HT1080 (cell line): ENCODE measurements at places on chromosomes 7 and 10. TPM values are rescaled to one million over a fixed set of nuclear protein-coding genes. Genes with fewer than 3 reads are reported as not detected.

GRCh38 chr10:133295426-133296320 is 13.0 kb downstream of the TUBGCP2 start:
- no peak for DNase-seq

DNA sequence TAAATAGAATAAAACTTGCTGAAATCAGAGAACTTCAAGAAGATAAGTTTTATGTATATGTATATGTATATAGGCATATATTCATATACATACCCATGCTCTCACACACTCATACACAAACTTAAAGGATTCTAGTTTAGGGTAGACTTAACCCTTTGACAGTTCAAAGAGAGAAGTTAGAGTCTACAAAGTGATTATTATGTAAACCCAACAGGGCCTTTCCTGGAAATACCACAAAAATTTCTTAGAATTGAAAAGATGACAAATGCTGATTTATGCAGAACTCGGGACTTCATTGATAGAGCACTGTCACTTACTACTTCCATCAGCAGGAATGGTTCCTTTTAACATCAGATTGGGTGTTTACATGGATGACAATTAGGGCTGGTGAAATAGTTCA is 763.5 kb downstream of the AUTS2 start:
- DNase-seq: no peak

DNA sequence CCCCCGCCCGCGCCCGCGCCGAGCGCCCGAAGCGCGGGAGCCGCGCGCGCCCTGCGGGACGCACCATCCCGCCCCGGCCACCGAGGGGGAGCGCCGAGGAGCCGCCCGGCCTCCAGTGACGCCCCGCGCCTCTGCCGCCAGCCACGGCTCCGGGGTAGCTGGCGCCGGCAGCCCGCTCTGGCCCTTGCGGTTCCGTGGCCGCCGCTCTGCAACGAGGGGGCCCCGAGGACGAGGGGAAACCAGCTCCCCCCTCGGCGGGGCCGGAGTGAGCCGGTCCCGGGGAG is at the start of gene PAXIP1:
PAXIP1 (minus strand) TSS at position 33 of the 284 bp plus-strand sequence. CDS start 195 bp downstream, outside the sequence.
- DNase-seq: no peak

DNA sequence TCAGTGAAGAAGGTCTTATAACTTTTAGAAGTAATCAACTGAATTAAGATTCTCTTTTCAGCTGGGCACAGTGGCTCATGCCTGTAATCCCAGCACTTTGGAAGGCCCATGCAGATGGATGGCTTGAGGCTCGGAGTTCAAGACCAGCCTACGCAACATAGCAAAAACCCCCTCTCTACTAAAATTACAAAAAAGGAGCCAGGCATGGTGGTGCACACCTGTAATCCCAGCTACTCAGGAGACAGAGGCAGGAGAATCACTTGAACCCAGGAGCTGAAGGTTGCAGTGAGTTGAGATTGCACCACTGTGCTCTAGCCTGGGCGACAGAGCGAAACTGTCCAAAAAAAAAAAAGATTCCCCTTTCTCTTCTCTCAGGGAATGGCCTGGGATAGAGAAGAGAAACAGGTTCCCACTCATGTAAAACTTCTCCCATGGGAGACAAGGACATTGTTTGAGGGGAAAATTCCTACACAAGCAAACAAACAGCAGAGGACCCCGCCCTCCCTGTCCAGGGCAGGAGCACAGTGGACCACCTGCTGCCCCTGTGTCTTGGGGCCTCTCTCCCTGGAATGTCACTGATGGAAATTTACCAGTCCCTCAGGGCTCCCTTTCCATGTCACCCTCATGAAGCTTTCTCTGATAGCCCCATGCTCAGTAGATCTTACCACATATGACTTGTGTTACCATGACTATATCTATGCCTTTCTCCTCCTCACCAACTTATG is 5.6 kb downstream of the IL2RA start:
- DNase-seq: no peak

DNA sequence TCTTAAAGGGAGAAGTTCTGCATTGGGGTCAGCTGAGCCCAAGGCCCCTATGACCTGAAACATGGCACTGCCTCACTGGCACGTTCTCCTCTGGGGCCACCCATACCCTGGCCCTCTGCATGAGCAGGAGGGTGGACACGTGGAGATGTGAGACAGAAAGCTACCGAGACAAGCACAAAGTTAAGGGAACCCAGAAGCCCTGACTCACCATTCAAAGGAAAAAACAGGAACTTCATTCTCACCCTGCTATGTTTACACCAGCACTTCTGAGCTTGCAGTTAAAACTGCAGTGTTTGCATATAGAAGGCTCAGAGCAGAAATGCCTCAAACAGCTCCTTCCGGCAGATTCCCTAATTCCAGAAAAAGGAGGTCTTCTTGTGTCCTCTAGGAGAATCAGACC is 41.7 kb downstream of the DENND11 start:
- DNase-seq: no peak

DNA sequence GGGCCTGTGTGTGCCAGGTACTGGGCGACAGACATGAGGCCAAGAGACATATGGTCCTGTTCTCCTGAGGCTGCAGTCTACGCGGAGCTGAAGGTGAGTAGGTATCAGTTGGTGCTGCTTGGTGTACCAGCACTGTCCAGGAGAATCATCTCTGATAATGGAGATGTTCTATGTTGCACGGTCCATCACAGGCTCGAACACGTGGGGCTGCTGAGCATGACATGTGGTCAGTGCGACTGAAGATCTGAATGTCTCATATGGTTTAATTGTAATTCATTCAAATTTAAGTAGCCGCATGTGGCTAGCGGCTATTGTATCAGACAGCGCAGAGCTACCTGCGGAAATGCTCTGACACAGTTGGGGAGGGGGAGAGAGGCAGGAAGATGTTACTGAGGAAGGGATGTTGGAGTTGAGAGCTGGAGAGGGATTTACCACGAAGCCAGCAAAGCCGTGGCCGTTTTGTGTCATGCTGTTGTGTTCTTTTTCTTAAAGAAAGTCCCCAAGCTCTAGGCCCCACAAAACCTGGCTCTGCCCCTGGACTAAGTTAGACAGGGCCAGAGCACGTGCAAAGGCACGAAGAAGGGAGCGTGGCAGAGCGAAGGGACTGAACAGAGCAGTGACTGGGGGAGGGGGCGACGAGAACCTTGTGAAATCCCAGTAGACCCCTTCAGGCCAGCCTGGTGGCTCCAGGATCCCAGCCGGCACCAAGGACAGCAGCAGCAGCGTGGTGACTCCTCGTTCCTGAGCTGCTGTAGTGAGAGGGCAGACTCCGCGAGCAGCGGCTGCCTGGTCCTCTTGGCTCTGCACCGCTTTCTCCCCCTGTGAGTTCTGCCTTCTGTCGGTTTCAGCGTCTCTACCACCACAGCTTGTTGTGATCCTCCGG is 20.0 kb downstream of the SMKR1 start:
- DNase-seq: no peak

DNA sequence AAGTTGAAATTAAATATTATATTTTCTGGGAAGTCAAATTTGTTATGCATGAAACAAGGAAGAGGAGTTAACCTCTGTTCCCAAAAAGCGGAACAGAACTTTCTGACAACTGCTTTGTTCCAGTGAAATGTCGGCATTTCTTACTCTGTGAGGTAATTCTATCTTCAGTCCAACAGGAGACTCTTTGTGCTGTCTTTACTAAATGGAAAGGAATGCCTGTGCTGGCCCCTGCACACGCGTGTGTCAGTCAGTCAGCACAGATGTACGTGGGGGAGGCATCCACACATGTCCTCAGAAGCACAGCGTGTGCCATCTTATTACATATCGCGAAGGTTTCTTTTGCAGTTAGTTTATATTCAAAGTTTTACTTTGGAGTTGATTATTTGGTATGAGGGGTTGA is 37.5 kb downstream of the NET1 start:
- DNase-seq: peak; percentile 19

GRCh38 chr7:41190581-41190980 is 512.3 kb downstream of the INHBA start:
- DNase-seq: no peak

GRCh38 chr7:26705567-26705966 is 158.8 kb downstream of the SKAP2 start:
- DNase-seq: peak; percentile 90

- peak; percentile 20 for DNase-seq
Observed at GRCh38 chr10:99484626-99485581, 47.8 kb upstream of the NKX2-3 start.

- peak; percentile 92 for DNase-seq
Observed at GRCh38 chr10:44981172-44982113, 2.8 kb upstream of the DEPP1 start.

DNA sequence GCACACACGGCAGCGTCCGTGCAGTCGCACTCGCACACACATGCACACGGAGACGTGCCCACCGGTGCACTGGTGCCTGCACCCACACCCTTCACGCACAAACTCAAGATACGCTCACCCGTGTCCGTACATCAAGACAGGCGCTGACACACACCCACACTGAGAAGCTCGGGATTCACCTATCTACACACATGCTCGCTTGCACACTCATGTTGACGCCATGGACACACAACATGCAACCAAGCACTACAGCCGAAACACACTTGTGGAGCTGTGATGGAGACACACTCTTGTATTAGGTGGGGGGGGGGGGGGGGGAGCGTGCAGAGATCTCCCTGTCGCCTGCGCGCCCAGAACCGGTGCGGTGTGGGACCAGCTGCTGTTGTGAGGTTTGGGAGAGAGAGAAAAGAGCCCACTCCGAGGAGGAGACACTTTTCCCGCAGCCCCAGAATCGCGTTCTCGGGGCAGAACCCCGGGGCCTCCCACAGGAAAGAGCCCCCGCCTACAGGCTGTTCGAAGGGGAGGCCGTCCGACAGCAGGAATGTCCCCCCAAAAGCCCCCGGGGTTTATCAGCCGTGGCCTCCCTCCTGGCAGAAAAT is 605 bp upstream of the NFKB2 start:
- peak; percentile 21 for DNase-seq

DNA sequence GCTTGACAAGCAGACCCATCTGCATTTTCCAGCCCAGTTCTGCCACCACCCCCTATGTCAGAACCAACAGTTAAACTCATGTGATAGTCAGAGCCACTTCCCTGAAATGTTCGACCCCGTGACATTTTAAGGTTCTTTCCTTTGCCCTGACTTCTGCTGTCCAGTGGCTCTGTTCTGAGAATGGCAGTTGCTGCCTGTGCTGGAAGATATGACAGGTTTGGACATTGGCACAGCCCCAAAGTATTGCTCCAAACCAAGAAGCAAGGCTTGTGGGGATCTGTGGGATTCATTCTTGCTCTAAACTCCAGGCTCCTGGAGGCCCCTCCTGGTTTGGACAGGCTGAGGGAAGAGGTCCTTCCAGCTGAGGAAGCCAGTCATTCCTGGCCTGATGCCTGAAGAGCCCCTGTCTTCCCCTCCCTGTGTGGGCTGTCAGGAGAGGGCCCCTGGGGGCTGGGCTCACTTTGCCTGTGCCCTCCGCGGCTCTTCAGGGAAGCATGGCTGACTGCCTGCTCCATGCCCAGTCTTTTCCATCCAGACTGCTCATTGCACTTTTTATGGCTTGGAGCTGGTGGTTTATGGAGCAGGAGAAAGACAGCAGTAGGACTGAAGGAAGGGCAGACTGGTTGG is 138.0 kb downstream of the CDH23 start:
- no peak for DNase-seq

DNA sequence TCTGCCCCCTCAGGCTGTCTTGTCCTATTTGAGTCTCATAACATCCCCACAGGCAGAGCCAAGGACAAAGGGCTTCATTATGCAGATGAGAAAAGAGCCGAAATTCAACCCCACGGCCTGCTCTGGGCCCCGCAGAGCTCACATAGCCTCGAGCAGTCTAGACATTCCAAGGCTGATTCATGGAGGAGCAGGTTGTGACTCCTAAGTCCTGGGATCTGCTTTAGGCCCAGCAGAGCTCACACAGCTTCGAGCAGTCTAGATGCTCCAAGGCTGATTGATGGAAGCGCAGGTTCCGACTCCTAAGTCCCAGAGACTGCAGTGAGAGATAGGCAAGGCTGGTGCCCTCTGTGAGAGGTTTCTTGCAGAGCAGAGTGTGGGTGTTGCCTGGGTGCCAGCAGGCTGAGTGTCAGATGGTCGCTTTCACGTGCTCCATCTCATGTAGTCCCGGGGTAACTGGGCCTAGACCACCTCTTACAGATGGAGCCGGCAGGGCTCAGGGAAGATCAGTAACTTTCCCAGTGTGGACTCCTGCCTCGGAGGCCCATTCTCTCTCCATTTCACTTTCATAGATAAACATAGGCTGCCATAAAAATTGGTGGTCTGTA is 436.1 kb upstream of the FOXK1 start:
- peak; percentile 23 for DNase-seq

DNA sequence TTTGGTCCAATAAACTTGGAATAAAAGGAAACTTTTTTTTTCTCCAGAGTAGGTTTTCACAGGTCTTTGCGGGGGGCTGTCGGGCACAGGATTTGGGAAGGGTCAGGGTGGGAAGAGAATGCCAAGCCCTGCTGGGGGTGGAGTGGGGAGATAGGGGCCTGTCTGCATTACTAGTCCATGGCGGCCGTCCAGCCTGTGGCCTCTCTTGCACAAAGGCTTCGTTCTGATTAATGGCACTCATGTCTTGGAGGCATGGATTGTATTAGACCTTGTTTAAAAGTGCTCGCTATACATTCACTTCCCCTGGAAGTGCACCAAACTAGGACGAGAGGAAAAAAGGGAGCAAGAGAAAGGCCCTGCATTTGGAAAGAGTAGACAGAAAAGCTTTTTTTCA is 37.2 kb downstream of the LRMDA start:
- DNase-seq: no peak

- no peak for DNase-seq
Observed at GRCh38 chr7:142717453-142717852, 31.8 kb upstream of the PRSS1 start.

DNA sequence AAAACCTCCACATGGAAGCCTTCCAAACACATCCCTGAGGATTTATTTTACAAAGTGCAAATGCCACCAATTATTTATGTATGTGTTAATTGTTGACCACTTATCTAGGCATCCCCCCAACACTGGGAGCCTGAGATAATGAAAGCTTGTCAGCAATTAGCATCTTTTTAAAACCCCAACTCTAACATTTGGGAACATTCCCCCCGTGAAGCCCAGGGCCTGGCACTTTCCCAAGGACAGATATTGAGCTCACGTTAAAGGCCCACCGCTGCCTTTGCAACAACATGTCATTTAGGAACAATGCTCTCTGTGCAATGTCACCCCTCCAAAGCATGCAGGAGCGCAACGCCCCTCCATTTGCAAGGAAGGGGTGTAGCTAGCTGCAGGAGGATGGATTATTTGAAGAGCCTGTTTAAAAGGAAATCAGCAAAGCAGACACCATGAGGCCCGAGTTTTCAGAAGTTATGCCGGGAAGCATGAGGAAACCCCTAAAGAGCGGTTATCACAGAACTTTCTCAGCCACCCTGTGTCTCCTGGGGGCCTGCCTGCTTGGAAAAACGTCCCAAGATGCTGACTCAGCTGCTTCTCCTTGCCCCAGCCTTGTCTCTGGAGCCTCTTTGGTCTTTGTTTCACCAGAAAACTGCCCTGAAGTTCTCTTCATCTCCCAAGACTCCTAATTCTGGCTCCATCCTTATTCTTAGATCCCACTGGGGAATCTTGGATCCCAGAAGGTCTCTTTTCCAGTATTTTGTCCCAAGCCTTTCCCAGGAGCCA is 444.1 kb downstream of the GRID1 start:
- no peak for DNase-seq

GRCh38 chr7:15515252-15515651 is 46.6 kb downstream of the AGMO start:
- no peak for DNase-seq

Gene SEMA4G
- total RNA-seq: 0.53 and 2.9 TPM in 2 replicates

Gene PDE6C
- total RNA-seq: not detected in 2 replicates

Gene PLXNA4
- 22.2 and 29.2 TPM in 2 replicates for total RNA-seq

Gene DNAJB9
- 25.4 and 27.5 TPM in 2 replicates for total RNA-seq

Gene MMD2
- not detected in 2 replicates for total RNA-seq

Gene CAV2
- total RNA-seq: 81.5 and 94.8 TPM in 2 replicates

Gene AGAP4
- 3.8 and 9.1 TPM in 2 replicates for total RNA-seq

Gene SND1
- total RNA-seq: 145 TPM in 2 replicates

Gene MET
- total RNA-seq: 108 and 124 TPM in 2 replicates

Gene EGR2
- not detected in 2 replicates for total RNA-seq

Gene DGKB
- total RNA-seq: not detected in 2 replicates

Gene TDRD1
- total RNA-seq: not detected in 2 replicates

Gene CASD1
- 7.7 and 11.2 TPM in 2 replicates for total RNA-seq

Gene FZD8
- 48.3 and 55.9 TPM in 2 replicates for total RNA-seq
